Testis (tissue), 5 donors: ENCODE measurements at places on chromosomes 1 and 21. TPM values are rescaled to one million over a fixed set of nuclear protein-coding genes. Genes with fewer than 3 reads are reported as not detected.

GRCh38 chr1:75134647-75135572 lies 722 bp downstream of the LHX8 start:
- DNase-seq: no peak

DNA sequence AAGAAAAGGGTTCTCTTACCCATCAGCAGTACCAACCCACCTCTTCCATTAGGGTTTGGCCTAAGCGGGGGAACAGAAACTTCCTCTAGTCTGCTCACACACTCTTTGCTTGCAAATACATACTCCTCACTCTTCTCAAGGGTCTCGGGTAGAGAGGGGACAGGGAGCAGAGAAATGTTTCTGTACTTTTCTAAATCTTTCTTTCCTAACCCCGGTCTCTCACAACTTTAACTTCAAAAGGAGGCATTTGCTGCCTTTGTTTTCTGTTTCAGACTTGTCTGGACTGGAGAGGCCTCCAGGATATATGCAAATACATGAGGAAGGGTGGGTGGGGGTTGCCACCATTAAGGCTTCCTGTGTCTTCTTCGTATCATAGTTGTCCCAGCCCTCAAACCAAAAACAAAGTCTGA lies 10.5 kb upstream of the LAX1 start:
- no peak for DNase-seq

- DNase-seq: peak; percentile 17
These were observed at the start of gene NTNG1 for GRCh38 chr1:107140703-107141490. Gene NTNG1 (plus strand): TSS chr1:107141039.

- no peak for DNase-seq
These were observed 225.4 kb downstream of the SMYD3 start for GRCh38 chr1:246281639-246282038.

The RAB7B gene
- 8.4 TPM for total RNA-seq

The MFN2 gene
- total RNA-seq: 95.3 TPM
